ENCODE measurements at places on chromosomes 7 and 10.

GRCh38 chr7:116741625-116742316 lies 69.8 kb downstream of the MET start:
- DNase-seq, result no peak

DNA sequence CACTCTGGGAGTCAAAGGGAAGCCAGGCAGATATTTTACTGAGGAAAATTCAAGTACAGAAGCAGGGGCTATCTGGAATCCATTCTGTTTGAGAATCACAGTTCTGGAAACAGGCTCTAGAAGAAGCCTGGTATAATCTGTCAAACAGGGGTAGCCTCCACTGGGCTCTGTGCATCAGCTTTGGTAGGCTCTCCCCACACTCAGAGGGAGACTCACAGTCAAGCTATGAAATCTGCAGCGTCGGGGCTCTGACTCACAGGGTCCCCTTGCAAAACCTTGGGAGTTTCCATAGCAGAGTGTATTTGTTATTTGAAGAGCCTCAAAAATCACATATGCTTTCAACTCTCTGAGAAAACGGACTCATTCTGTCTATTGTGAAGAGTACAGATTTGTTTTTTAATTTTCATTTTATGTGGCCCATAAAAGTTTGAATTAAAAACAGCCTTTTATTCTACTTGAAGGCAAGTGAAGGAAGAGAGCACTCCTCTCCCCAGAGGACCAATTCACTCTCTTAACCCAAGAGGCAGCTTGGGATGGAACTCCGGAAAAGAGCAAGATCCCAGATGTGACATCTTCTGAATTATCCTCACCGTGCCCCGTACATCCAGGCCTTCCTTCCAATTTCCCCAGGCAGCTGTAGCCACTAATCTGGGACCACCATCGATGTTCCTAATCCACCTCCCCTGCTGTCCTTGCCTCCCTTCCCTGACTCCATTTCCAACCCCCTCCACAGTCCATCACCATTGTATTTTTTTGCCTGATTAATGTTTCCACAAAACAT lies 590.9 kb upstream of the MGMT start:
- DNase-seq, result no peak

DNA sequence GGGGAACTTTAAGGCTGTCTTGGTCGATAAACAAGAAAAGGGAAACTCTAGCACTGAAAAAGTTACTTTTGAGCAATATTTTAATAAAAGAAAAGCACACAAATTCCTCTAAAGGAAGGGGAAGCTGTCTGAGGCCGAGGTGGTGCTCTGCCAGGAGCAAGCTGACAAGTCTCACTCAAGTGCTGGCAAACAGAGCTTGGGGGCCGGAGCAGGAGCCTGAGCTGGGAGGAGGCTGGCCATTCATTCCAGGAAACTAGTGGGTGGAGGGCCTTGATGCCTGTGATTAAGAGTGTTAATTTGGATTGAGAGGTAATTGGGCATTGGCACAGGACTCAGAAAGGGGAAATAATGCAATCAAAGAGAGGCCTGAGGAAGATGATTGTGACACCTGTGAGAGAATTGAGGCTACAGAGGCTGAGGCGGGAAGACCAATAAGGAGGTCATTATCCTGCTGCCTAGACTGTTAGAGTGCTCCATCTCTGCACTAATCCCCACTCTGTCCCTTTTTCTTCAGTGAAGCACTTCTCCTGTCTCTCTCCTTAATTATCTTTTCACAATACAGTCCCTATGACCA lies 154.9 kb upstream of the COL1A2 start:
- no peak for DNase-seq

GRCh38 chr10:131436458-131436857 lies 124.9 kb upstream of the TCERG1L start:
- no peak for DNase-seq

DNA sequence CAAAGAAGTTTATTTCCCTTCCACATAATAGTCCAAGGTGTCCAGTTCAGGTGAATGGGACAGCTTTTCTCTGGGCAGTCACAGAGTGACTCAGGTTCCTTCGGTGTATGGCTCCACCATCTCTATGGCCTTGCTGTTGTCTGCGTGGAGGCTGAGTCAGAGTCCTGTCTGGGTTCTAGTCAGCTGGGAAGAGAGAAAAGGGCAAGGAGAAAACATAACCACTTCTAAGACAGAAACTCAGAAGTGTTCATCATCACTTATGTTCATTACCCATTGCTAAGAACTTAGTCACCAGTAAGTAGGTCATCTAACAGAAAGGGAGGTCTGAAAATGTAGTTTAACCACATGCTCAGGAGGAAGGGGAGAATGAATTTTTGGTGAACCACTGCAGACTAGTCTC lies 32.4 kb upstream of the CCDC7 start:
- no peak for DNase-seq

GRCh38 chr7:110388457-110388856 lies 702.5 kb upstream of the LRRN3 start:
- no peak for DNase-seq

- peak; percentile 83 for DNase-seq
Observed at GRCh38 chr10:4514445-4515108, 311.4 kb upstream of the AKR1E2 start.

- no peak for DNase-seq
Observed at GRCh38 chr10:11149807-11150141, 132.1 kb downstream of the CELF2 start.

DNA sequence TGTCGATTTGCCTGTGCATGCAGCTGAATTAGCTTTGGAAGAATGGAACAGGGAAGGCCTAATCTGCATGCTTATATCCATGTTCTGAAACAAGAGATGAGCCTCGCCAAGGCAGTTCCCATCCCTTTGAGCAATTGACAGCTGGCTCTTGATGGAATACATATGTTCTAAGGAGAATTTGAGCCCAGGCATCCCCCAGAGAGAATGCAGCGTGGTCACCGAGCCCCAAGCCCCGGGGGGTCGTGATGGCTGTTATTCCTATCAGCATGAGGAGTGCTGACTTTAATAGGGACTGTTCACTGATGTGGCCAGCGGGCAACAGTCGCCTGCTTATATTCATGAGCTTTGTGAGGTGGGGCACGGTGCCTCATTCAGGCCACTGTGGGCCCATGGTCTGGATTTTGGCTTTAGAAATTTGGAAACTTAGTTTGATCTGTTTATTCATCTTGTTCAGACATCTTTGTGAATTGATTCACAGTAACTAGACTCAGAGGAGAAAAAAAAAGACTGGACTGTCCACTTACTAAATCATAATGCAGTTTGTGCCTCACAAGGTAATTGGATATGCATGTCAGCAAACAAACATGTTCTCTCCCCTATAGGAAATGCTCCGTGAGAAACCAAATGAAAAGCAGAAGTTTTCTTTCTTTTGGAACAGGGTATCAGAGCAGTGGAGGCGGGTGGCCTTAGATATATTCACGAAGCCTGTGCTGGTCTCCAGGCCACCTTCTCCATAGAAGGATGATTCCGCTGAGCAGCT lies 204.9 kb downstream of the CCDC3 start:
- DNase-seq, result no peak

DNA sequence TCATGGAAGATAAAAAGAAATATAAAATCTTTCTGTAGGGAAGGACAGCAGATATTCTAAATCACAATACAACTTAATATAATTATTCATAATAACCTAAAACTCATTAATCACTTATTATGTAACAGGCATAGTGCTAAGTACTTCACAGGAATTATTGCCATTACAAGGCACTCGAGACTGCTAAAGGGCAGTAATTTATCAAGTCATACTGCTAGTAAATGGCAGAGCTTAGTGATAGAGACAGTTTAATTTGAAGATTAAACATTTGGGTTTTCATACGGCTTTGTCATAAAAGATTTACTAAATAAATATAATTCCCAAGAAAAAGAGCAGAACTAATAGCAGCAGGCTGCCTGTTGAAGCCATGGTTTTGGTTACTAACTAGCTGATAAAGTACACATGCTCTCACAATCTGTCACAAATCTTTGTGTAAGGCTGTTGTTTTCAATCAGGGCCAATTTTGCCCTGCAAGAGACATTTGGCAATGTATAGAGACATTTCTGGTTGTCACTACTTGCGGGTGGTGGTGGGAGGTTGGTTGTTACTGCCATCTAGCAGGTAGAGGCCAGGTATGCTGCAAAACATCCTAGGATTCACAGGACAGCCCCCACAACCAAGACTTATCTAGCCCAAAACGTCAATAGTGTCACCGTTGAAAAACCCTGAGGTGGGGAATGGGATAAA lies 233.3 kb upstream of the CACNA2D1 start:
- DNase-seq, result no peak

GRCh38 chr7:43760861-43761260 lies 2.4 kb downstream of the BLVRA start:
- no peak for DNase-seq

- no peak for DNase-seq
Observed at GRCh38 chr10:24951201-24952142, 934 bp downstream of the PRTFDC1 start.

DNA sequence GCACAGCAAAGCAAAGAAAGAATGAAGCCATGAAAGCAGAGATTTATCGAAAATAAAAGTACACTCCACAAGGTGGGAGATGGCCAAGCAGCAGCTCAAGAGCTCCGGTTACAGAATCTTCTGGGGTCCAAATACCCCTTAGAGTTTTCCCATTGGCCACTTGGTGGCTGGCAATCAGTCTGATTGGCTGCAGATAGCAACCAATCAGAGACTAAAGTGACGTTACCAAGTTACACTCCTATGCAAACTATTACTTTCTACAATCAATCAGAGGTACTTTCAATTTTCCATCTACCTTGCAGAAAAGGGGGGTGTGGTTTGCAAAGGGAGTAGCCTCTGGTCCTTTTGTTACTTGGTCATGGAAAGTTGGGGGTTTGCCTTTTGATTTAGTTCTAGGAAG lies 58.0 kb upstream of the AUTS2 start:
- no peak for DNase-seq

- peak; percentile 85 for DNase-seq
Observed at GRCh38 chr7:55641273-55641691, 69.0 kb upstream of the VOPP1 start.

- DNase-seq, result no peak
Observed at GRCh38 chr10:63431962-63432797, 33.6 kb downstream of the JMJD1C start.
